ENCODE measurements at places on chromosomes 4 and X.

DNA sequence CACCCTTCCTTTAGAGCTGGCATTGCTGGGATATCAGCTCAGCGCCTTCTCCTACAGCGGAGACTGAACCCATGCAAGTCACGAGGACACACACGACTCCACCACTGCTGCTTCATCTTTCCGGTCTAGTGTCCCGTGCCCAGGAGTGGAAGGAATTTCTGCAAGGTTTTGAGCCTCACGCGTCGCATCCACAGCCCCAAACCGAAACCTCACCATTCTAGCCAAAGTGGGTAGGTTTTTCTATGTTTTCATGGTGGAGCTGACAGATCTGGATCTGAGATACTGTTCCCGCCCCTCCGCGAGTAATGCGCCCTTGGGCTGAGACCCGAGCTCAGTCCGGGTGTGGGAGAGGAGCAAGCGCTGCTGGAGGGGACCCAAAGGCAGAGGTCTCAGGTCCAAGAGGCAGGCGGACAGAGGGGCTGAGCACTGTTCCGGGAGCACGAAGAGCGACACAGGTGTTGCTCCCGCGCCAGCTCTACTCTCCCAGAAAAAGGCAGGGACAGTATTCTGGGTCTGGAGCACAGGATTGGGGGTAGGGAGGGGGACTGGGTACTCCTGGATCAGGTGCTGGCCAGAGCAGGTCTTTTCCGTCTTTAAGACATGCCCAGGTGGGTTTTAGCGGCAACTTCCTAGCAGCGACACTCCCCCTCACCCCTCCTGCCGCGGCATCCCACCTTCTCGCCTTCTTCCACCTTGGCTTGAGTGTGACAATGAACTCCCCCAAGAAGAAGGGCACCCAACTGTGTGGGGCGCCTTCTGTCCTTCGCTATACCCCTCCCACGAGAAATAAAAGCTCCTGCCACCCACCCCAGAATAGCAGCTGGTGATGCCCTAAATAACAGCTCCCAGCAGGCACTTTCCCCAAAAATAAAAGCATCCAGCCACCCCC lies 1.8 kb downstream of the EPHA5 start:
- DNase-seq: peak; percentile 25

DNA sequence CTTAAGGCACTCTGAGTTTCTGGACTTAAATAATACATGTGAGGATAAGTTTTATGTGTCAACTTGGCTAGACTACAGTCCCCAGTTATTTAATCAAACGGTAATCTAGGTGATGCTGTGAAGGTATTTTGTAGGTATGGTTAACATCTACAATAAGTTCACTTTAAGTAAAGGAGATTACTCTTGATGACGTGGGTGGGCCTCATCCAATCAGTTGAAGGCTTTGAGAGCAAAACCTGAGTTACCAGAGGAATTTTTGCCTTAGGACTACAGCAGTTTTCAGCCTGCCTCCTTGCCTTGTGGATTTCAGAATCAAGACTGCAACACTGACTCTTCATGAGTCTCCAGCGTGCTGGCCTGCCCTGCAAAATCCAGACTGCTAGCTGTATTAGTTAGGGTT lies 59.8 kb upstream of the HS6ST2 start:
- no peak for DNase-seq

GRCh38 chr4:177562163-177562562 lies 119.9 kb upstream of the AGA start:
- DNase-seq: no peak

GRCh38 chr4:26503844-26504243 lies 13.6 kb upstream of the CCKAR start:
- DNase-seq: no peak

DNA sequence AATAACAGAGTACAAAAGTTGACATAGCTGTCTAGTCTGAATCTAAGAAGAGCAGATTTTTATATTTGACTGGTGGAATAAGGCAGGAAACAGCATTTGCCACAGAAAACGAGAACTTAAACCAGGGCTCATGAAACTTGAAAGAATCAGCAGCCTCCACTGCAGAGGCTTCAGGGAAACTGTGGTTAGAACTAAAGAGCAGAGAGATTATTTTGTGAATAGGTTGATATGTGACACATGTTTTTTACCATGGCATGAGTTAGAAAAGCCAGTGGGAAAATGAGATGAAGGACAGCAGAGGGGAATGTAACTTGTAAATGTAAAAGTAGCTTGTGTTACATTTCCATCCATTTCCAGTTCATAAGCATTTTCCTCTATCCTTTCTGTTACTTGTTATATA lies 63.7 kb upstream of the CAMK2D start:
- DNase-seq: peak; percentile 37

- DNase-seq: no peak
Observed at GRCh38 chr4:56317749-56318148, 69.5 kb downstream of the AASDH start.

- no peak for DNase-seq
Observed at GRCh38 chrX:148647651-148648050, 147.2 kb downstream of the AFF2 start.

- no peak for DNase-seq
Observed at GRCh38 chr4:11805842-11806241, 377.1 kb upstream of the HS3ST1 start.

- no peak for DNase-seq
Observed at GRCh38 chr4:110245577-110245976, 47.2 kb upstream of the ELOVL6 start.

GRCh38 chr4:113674251-113674650 lies 87.3 kb downstream of the CAMK2D start:
- DNase-seq: no peak

GRCh38 chr4:8328456-8328855 lies 58.9 kb downstream of the HTRA3 start:
- DNase-seq: no peak

DNA sequence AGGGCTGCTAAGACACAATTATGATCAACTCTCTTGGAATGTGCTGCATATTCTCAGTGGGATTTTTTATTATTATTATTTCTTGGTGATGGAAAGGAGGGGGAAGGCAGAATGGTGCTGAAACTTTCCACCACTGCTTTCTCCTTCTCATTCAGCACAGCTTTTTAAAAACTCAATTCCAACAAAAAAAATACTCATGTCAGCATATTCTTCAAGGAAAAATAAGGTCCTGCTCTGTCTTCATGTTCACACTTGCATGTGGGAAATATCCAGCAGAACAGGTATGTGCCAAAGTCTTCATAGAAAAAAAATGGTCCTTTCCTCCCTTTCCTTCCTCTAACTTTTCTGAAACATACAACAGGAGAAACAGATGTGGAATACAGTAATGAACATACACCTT lies 144.0 kb upstream of the ADAMTS3 start:
- no peak for DNase-seq

DNA sequence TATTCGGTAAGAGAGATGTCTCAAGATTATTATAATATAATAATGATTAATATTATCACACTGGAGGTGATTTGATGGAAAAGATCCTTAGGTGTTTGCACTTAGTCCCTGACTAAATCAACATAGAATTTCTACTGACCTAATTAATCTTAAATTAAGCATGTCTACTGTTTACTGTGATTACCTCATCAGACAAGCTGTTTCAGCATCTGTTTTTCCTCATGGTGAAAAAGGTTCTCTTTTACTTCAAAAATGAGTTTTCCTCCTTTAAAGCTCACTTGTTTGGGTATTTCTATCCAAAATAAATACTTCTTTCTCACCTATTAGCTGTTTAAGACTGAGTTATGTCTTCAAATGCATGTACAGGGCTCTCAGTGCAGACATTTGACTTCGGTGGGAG lies 407.8 kb downstream of the NKX6-1 start:
- DNase-seq: no peak

GRCh38 chr4:25811841-25812240 lies 50.9 kb downstream of the SEL1L3 start:
- DNase-seq: no peak

DNA sequence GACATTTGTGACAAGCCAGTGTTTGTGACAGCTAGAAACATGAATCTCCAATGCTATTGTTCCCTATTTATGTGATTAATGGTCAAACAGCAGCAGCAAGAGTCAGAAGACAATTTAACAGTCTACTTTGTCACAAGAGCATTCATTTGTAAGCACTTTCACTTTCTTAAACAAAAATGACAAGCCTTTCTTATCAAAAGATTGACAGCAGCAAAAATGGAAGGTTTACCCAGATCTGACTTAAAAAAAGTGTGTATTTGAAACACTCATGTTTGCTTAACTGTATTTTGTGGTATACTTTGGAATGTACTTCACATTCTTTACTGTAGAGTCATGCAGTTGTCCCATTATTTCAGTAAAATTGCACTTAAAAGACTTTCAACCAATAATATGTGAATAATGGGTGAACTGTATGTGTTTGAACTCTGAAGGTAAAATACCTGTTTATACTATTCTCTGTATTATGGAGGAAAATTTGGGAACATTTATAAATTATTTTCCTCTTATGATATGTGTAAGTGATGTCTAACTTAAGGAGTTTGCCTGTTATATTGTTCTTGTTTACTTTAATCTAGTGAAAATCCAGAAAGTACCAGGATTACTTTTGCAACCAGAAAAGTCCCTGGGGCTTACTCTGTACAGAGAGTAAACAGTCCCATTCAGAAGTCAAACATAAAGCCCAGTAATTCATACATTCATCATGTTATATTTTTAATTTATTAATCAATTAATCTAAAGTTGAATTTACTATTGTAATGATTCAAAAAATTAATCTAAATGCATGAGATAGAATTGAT lies 314.9 kb upstream of the TRAM1L1 start:
- DNase-seq: no peak
